Fibroblast of upper back skin (primary cell): ENCODE measurements at places on chromosomes 13 and 19.

- DNase-seq: peak; percentile 51
Observed at GRCh38 chr13:97298816-97299215, 76.7 kb downstream of the MBNL2 start.

DNA sequence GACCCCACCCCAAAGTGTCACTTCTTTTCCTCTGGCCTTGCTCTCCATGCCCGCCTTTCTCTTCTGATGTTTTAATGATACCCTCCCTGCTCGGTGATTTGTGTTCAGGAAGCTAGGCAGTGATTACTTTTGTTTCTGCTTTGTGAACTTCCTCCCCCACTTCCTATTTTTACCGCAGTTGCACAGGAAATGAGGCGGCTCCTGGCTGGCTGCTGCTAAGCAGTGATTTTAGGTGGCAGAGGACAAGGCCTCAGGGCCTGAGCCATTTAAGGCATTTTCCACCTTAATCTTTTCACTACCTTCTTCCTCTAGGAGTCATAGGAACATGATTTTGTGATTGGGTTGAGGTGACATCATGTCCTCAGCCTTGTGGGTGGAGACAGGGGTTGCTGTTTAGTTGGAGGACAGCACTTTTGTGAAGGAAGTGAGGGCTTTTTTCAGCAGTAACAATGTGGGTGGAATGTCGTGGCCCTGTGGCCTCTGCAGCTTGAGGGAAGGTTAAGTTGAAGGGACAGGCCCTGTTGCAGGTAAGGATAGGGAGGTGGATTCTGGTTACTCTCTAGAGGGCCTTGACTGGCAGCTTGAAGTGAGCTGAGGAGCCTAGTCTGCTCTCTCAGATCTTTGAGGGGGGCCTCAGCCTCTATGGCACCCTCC is 15.7 kb downstream of the GARRE1 start:
- DNase-seq: peak; percentile 64

- no peak for DNase-seq
Observed at GRCh38 chr19:6772866-6773322, 386 bp downstream of the VAV1 start.

- peak; percentile 17 for DNase-seq
Observed at GRCh38 chr13:28492569-28493367, 2.2 kb downstream of the FLT1 start.

DNA sequence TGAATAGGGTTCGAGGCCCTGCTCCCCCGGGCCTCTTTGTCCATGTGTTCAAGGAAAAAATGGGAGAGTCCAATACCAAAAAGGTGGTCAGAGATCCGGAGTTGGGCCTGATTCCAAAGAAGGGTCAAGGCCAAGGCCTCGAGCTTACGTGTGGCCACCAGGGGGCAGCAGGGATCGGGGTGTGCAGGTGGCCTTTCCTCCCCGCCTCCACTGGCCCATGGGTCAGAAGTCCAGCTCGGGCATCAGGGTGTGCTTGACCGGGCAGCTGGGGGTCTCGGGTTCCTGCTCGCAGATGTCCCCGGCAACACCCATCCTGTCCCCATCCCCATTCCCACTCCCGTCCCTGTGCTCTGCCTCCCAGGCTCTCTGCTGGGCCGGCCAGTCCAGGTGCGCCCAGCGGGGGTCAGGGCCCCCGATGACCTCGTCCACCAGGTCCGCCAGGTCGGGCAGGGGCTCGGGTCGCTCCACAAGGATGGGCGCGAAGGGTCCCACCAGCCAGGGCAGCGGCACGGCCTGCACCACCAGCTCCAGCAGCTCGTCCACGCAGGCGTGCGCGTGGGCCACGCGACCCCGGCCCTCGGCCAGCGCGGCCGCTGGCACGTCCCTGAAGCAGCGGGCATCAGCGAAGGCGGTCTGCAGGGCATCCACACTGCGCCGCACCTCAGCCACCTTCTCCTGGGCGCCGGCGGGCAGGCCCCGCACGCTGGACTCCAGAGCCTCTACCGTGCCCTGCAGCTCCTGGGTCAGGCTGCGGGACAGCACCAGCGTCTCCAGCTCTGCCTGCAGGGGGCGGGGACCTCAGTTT is 5.2 kb upstream of the PLIN4 start:
- peak; percentile 6 for DNase-seq

DNA sequence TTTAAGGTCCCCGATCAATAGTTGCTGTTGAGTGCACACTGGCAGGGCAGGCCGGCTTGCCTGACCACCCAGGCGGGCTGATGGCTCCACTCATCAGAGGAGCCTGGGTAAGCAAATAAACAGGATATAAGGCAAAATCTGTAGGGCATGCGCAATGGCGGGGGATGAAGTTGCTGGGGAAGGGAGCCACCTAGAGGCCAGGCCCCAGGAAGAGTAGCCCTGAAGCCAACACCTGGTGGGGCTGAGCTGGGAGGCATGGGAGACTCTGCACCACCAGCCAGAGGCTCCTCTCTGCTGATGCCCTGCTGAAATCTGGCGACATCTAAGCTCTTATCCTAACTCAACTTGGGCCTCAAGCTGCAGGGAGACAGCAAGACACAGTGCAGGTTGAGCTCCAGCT is 324.3 kb downstream of the ZNF536 start:
- no peak for DNase-seq

DNA sequence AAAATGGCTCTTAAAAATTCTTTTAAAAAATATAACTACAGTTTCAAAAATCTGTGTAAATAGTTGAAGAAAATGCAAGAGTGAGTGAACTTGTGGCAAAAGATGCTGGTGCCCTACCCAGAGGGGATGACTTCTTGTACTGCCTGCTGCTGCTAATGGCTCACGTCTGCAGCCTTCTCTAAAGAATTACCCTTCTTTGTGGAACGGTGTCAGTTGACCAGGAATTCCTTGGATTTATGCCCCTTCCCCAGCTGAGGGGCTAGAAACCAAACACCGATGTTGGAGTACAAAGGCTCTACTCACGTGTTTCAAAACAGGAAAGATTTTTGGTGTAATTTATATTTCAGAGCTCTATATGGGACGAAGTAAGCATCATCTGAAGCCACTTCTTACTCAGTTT is 1582.8 kb downstream of the OLFM4 start:
- no peak for DNase-seq

DNA sequence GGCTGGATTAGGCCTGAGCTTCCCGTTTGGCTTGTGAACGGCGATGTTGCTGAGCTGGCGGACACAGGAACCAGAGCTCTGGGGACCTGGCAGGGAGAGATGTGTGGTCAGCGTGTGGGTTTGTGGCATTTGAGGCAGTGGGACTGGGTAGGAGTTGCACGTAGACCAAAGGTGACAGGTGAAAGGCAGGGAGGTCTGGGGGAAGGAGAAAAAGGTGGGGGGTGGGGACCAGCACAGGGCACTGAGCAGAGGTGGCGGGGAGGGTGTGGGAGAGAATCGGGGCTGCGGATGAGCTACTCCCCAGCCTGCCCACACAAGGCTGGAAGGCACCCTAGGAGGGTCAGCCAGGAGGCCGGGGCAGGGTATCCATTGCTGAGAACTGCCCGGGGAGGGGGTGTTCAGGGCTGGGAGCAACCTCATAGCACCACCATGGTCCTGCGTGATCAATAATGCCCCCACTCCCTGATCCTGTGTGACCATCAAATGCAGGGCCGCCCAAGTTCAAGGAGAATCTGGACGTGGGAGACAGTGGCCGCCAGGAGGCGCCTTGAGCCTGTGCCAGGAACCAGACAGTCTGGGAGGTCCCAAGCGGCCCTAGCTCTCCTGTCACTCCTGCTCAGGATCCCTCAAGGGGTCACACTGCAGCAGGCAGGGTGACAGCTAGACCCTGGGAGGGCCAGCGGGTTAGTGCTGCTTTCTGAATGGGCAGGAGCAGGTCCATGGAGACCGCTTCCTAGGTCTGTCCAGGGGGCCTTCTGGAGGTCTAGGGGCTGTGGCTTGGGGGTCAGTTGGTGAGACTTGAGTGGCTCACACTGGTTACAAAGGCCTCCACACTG is 12.8 kb upstream of the SELENOW start:
- DNase-seq: peak; percentile 50

DNA sequence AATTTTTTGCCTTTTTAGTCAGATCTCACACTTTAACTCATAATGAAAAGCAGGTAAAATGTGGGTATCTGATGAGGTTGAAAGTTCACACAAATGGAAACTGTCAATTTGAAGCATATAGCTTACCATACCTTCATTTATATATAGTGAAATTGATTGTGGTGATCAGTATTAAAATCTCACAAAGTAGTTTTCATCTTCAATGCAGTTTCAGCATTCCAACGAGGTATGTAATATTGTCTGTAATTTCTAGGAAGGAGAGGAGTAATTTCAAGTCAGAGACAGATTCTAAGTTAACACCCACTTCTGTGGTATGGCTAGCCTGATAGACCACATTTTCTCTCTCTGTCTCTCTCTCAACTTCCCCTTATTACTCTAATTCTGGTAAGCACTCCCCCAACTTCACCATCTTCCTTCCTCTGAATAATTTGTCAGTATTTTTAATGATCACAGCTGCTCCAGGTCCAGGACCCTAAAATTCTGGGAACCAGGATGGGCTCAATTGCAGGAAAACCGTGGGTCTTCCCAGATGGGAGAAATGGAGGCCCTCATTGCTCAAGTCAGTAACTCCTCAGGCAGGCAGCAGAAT is 455.7 kb downstream of the FGF9 start:
- DNase-seq: no peak

GRCh38 chr19:5018224-5019015 is 49.5 kb downstream of the KDM4B start:
- DNase-seq: peak; percentile 79

DNA sequence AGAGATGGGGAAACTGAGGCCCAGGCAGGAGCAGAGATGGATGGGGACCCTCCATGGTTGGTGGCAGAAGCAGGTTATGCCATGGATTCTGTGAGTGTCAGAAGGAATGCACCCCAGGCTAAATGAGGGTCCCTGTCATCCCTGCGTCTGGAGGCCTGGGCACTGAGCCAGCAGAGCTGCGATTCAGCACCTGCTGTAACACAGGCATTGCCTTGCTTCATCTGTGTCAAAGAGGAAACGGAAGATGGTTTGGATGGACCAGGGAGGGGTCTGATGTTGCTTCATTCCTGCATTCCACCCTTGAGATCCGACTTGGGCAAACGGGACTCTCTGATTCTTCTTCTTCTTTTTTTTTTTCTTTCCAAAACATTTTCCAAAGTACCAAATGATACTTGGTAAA is 1.2 kb downstream of the C5AR1 start:
- DNase-seq: peak; percentile 42

DNA sequence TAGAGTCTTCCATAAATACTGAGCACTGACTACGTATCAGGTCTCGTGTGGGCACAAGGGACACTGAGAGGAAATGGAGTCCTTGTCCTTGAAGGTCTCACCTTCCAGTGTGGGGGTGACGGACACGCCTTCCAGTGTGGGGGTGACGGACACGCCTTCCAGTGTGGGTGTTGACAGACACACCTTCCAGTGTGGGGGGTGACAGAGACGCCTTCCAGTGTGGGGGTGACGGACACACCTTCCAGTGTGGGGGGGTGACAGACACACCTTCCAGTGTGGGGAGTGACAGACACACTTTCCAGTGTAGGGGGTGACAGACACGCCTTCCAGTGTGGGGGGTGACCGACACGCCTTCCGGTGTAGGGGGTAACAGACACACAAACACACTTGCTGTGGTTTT is 14.3 kb upstream of the EDDM13 start:
- no peak for DNase-seq

- DNase-seq: peak; percentile 36
Observed at GRCh38 chr19:46704379-46705076, 12.4 kb downstream of the PRKD2 start.

GRCh38 chr19:34475026-34475974 is 6.3 kb upstream of the WTIP start:
- peak; percentile 83 for DNase-seq

DNA sequence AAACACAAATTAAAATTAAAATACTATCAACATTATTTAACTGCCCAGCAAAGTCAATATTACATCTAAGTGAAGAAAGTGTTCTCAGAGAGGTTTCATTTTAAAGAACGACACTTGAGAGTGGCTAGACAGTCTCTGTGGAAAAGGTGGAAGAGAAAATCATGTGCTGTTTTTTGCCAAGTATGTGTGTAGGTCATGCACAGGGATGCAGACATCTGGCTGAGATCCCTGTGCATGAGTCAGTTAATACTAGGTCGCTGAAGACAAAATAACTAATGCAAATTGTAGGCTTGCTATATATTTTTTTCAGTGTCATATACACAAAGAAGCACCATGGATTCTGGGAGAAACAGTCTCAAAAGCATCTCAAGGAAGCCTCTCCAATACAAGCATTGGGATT is 44.3 kb upstream of the ENOX1 start:
- peak; percentile 87 for DNase-seq

- DNase-seq: no peak
Observed at GRCh38 chr19:39595950-39596349, 6.4 kb upstream of the LGALS13 start.

GRCh38 chr13:43196086-43196621 is 172.8 kb downstream of the DNAJC15 start:
- DNase-seq: peak; percentile 27

DNA sequence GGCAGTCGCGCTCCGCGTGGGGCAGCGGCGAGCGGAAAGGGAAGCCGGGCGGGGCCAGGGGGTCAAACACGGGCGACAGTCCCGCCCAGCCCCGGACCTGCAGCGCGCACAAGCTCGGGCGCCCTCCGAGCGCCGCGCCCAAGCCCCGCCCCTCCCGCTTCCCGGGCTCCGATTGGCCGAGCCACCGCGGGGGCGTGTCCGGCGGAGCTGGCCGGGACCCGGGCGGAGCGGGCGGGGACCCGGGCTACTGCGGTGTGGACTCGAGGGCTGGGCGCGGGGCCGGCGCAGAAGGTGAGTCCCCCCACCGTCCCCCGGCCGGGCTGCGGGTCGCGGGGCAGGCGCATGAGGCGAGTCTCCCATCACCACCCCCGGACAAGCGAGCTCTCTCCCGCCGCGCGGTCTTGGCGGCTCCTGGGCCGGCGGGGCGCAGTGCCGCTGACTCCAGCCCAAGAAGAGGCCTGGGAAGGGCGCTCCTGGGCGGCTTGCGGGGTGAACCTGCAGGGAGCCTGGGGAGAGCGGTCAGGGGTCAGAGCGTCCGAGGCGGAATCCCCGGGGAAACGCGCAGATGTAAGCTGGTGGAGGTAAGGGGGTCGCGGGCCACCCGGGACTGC is at the start of gene PLEKHF1:
TSS of gene PLEKHF1 (plus strand) at position 247 of the 611 bp plus-strand sequence. CDS start 8,379 bp downstream, outside the sequence.
- DNase-seq: peak; percentile 57

- DNase-seq: no peak
Observed at GRCh38 chr13:23699271-23699670, 129.1 kb downstream of the TNFRSF19 start.

GRCh38 chr13:93942016-93942415 is 537.5 kb downstream of the DCT start:
- no peak for DNase-seq

DNA sequence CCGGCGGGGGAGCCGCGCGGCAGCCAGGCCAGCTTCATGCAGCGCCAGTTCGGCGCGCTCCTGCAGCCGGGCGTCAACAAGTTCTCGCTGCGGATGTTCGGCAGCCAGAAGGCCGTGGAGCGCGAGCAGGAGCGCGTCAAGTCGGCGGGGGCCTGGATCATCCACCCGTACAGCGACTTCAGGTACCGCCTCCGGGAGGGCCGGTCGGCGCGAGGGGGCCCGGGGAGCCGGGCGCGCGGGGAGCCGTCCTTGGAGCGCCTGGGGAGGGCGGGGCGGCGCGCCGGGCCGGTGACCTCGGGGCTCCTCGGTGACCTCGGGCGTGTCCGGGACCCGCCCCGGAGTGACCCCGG is 690 bp downstream of the HCN2 start:
- DNase-seq: no peak
